Urinary bladder (tissue), 4 donors: ENCODE measurements at places on chromosomes 4 and X. TPM values are rescaled to one million over a fixed set of nuclear protein-coding genes. Genes with fewer than 3 reads are reported as not detected.

NKX3-2 gene
- 0.37 TPM for total RNA-seq

- no peak for DNase-seq
Observed at GRCh38 chr4:147899512-147899911, 167.6 kb downstream of the ARHGAP10 start.

DNA sequence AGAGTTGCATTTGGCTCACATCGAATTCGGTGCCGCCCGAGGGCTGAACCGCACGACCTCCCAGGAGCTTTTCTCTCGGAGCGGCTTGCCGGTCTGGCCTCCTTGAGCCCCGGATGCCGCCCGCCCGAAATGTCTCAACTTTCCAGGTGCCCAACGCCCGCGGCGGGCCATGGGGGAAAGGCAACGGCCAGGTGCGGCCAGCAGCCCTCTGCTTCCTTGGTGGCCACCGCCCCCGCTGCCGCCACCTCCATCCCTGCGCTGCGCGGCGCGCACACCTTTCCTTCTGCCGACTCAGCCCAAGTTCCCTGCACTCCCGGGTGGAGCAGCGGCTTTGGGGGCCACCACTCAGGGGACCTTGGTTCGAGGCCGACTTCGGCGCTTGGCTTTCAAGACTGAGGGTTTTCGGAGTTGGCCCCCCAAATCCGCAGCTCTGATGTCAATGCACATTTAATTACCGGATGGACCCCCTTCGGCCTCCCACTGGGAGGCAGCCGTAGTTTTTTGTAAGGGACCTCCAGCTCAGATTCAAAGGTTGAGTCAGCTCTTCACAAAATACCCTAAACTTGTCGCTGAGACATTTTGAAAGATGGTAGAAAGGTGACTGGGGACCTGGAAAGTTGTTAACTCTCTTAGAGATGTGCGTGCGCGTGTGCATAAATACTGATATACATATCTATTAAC lies 1.1 kb downstream of the AFF2 start:
- DNase-seq: no peak

DNA sequence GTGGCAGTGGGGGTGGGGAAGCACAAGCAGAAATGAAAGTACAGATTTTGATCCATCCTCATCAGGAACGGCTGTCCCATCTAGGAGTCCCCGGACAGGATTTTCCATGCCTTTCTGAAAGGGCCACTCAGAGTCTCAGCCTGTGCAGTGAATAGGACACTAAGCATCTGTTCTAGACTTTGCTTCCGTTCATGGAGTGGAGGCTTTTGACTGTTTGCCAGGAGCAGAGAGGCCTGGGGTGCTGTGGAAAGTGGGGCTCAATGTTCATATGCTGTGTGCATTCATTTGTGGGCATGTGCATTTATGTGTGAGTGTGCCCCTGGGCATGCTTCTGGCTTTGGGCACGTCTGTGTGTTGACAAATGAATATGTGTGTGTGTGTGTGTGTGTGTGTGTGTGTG lies 25.6 kb upstream of the MAMLD1 start:
- DNase-seq: no peak

DNA sequence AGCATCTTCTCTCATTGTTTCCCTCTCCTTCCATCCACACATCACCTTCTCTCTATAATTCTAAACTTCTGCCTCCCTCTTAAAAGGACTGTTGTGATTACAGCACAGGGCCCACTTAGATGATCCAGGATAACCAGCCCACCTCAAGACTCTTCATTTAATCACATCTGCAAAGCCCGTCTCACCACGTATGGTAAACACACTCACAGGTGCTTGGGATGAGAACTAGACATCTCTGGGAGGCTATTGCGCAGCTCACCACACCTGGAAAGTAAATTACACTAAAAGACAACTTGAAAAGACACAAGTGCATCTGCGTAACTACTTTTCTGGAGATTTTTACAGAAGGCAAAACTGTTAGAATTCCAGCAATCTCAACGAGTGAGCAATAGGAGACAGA lies 15.4 kb upstream of the C1QTNF7 start:
- no peak for DNase-seq

ESX1 gene
- not detected for total RNA-seq

GRCh38 chrX:123581586-123581985 lies 151.3 kb downstream of the THOC2 start:
- DNase-seq: no peak

DMP1 gene
- not detected for total RNA-seq

CENPE gene
- 21.8 TPM for total RNA-seq

DNA sequence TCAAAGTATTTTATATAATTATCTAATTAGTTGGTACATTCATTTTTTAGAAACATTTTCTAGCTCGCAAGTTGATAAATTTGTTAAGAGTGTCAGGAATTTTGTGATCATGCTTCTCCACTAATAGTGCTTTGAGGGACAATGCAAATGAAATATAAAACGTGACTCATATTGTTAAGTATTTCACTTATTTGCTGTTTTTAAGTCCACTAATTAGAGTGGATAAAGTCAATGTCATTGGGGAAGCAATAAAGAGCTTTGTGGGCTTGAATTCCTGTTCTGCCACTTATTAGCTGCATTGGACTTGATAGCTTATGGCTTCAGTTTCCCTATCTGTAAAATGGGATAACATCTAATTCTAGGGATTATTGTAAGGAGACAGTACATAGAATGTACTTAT lies 26.5 kb upstream of the ANAPC4 start:
- no peak for DNase-seq

DNA sequence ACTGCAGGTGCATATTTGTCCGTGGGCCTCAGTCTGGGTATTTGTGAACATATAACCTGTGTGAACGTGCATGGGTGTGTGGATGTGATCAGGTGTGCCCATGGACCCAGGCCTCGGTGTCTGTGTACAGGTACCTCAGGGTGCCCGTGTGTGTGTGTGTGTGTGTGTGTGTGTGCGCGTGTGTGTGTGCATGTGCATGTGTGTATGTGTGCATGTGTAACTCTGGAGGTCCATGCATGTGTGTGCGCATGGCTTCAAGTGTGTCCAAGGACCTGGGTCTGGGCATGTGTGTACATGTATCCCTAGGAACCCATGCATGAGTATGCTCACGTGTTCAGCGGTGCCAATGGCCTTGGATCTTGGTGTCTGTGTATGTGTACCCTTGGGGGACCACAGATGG lies 15.8 kb downstream of the FTSJ1 start:
- no peak for DNase-seq

DNA sequence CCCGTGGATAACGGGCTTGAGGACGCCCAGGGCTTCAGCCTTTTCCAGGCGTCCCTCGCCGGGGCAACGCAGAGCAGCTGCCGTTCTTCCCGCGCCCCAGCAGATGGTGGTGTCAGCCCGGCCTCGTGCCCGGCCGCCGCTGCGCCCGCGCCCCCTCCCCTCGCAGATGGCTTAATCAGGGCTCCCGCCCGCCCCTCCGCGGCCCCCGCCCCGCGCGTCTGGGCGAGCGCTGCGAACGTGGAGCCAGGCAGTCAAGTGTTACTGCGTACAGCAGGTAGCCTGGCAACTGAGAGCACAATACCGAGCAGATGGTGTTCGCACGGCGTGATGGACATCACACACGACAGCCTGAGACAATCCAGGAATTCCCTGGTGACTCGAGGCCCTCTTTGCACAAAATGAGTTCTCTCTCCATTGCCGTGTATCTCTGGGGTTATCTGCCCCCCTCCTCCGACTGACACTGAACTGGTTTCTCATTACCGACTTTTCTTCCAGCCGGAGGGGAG lies 69.3 kb downstream of the MGST2 start:
- peak; percentile 84 for DNase-seq
